Stimulated activated CD4-positive, alpha-beta T cell treated with anti-CD3 and anti-CD28 coated beads, TNF-alpha, amount 100 ng/mL, for 4 hours (primary cell): ENCODE measurements at places on chromosomes 3 and 15.

- DNase-seq, result no peak
These were observed 28.4 kb downstream of the IRAK2 start for GRCh38 chr3:10192953-10193691.

DNA sequence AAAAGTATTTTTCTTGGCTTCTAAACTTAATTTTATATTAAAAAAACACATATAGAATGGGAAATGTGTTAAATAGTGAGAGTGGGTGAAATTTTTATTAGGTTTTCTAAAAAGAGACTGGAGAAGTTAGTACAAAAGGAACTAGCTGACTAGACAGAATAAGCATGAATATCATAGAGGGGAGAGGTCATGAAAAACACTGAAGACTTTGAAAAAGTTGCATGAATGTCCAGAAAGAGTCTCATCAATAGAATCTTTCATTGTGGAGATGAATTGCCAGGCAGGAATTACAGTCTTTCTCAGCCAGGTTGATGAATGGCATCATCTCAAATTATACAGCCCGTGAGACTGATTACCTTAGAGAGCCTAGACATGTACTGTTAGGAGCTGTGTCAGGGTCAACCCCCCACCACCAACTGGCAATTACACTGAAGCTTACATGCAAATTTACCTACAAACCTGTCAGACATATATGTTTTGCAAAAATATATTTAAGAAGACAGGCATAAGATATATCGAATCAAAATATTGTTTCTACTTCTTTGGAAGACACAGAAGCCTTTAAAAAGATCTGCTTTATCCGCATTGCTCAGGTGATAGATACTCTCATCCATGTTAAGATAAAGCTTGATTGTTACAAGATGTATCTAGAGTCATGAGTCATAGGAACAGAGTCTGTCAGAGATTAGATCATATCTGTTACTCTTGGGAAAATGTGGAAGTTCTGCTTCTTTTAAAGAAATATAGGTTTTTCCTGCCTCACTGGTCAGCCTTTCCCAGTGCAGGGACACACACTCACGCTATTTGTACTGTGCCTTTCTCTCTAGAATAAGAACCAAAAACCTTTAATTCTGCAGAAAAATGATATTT is 34.8 kb upstream of the PFN2 start:
- no peak for DNase-seq

DNA sequence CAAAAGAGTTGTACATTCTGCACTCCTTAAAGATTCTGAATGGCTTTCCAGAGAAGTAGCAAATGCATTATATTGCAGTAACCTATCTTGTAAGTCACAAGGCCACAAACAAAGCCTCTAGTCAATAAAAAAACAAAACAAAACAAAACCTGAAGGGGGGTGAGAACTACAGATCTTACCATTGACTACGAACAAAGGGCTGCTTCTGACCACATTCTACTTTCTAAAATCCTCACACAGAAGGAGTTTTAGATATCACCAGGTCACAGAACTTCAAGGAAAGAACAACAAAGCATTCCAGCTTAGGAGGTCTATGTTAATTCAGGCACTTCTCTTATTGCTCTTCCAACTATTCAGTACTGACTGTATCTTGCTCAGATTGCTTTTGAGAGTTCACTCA is 343.0 kb downstream of the ZBTB20 start:
- no peak for DNase-seq

DNA sequence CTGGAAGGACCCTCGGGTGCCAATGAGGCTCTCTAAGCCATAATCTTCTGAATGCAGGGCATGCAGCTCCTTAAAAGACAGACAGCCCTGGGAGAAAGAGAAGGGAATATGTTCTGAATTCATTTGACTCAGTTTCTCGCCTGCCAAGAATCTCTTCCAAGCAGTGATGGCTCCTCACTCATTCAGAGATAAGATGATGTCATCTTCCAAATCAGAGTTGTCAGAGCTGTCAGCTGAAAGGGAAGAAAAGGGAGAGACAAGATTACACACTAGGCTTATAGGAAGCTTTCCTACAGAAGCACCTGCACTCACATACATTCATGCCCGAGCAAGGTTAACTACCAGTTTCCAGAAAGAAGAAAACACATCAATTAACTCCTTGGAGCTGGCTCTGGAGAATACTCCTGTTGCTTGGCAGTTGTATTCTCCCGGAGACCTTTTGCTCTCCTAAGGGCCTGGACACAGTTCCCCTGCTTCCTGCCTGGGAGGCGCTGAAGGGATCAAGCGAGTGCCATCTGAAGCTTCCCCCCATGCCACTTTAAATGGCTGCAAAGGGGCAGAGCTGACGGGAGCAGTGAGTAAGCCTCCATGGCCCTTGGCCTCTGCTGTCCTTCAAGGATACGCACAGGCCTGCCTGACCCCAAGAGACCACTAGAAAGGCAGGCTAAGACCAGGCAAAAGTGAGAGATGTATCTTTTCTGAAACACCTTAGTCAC is 7.7 kb downstream of the RBM15B start:
- DNase-seq, result no peak

DNA sequence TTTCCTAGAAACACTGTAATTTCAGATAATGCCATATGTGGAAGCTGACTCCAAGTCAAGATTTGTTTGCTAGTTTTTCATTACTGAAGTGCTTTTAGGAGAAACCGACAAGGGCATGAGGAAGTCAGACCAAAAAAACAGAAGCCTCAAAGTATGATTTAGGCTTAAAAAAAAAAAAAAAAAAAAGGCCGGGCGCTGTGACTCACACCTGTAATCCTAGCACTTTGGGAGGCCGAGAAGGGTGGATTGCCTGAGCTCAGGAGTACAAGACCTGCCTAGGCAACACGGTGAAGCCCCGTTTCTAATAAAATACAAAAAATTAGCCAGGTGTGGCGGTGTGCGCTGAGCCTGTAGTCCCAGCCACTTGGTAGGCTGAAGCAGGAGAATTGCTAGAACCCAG is 11.6 kb downstream of the RPL15 start:
- no peak for DNase-seq

- DNase-seq, result no peak
These were observed 22.3 kb downstream of the C2CD4B start for GRCh38 chr15:62142736-62143135.

DNA sequence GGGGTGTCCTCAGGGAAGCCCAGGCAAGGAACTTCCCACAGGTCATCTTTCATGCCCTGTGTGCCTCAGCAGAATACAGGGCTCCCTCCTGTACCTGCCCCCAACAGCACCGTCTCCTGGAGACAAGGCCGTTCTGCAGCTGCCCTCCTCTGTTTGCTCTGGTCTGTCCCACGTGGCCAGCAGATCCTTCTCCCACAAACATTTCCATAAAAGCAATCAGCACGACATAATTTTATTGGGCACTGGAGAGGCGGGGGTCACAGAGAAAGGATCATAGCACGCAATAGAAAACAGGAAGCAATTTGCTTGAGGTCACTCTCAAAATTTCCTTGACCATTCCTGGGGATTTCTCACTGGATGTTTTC is 29.4 kb downstream of the STARD5 start:
- DNase-seq, result no peak

- DNase-seq, result no peak
These were observed 3.8 kb downstream of the PKM start for GRCh38 chr15:72227192-72227586.

- no peak for DNase-seq
These were observed 30.2 kb downstream of the ZNF710 start for GRCh38 chr15:90031231-90031791.

DNA sequence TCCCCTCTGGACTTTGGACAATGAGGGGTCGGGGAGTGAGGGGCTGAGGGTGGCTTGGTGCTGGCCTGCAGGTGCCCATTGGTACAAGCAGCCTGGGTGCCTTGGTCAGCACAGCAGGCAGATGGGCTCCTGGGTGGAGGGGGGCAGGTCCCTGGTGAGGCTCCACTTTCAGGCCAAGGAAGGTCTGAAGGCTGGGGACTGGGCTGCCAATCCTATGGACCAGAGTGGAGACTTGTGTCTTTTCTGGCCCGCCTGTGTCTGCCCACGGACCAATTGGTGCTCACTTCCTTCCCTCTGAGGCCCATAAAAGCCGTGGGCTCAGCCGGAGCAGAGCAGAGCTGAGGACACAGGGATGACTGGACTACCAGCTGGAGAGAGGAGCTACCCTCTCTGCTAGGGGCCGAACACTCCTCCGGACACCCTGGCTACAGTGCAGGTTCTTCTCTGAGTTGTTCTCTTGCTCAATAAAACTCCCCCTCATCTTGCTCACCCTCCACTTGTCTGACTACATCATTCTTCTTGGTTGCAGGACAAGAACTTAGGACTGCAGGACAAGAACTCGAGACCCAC is 31.9 kb upstream of the IREB2 start:
- DNase-seq, result no peak

GRCh38 chr15:100878648-100879047 is 983 bp upstream of the ALDH1A3 start:
- no peak for DNase-seq

- no peak for DNase-seq
These were observed 57.0 kb upstream of the NR2E3 start for GRCh38 chr15:71753346-71753745.

GRCh38 chr15:40702077-40702476 is 7.1 kb downstream of the RAD51 start:
- DNase-seq, result no peak

GRCh38 chr15:54528021-54528420 is 549.8 kb downstream of the UNC13C start:
- DNase-seq, result no peak

GRCh38 chr3:160474416-160474838 is 24.8 kb upstream of the TRIM59 start:
- DNase-seq, result no peak

GRCh38 chr15:68258692-68259091 is 18.9 kb upstream of the FEM1B start:
- DNase-seq, result no peak

- no peak for DNase-seq
These were observed 31.1 kb downstream of the MME start for GRCh38 chr3:155110996-155111901.

- DNase-seq, result no peak
These were observed 202.2 kb downstream of the DOCK3 start for GRCh38 chr3:50876947-50877346.

DNA sequence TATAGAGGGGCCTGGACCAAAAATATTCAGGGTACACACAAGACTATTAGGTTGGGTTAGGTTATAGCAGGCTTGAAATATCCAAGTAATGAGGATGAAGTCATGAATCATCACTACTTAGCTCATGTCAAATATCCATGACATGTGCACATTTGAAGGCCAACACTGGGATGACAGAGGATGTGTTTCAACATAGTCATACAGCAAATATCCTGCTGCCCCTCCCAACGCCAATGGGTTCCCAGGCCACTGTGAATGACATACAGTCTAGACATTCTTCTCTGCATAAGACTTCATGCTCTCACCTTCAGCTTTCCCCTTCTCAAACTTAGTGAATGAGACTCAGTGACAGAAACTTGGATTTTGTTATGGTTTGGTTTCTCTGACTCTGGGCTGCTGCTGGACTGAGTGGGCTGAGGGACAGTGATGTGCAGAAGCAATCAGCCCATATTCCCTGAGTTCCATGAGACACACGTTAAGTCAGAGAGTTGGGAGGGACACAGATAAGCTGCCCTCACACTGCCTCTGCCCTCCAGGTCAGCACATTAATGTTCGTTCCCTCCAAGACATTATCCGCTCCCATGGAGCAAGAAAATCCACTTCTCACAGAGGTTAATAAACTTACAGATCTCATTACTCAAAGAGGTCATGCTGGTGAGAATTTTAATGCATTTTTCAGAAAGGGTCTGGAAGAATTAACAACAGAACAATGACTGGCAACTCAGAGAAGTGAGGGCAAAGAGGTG is 15.4 kb downstream of the HOMER2 start:
- no peak for DNase-seq

DNA sequence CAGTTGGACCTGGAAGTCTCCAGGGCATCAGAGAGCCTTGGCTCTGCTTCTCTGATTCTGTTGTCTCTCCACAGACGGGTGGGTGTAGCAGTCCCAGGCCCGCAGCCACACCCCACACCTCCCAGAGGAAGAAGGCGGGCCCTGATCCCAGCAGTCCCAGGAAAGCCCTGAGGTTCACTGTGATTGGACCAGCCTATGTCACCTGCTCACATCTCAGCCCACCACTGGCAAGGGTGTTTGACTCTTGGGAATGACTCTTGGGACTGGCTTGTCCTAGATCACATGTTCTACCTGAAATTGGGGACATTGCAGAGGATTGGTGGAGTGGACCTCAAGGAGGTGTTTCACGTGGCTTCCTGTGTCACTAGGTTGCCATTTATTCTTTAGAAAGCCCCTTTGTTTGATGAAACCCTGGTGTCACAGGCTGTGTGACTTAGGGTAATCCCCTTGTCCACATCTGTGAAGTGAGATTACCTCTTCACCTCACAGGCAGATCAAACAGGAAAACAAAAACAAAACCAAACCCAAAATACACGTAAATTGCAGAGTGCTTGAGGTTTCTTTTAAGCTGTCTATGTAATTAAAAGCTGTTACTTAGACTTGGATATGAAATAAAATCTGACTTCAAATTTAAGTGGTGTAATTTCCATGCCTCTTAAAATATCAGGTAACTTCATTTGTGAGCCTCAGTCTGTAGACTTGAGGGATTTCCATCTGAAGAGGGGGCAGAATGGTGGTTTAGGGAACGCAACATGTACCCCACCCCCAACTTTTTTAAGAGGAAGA is 26.7 kb downstream of the FLNB start:
- DNase-seq, result no peak

DNA sequence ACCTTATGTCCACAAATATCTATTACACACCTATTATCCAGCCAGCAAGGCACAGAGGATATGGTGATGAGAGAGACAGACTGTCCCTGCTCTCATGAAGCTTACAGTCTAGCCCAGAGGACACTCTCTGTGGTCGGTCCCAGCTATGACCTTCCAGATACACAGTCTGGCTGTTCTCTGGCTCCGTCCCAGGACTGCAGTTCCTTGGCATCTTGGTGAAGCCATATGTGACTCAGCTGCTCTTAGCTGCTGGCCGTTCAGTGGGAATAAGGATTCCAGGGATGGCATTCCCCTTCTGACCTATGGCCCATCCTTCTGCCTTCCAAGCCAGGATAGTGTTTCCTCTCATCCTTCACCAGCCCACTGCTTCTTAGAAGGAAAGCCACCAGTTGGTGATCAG is 30.8 kb downstream of the MEX3B start:
- no peak for DNase-seq

DNA sequence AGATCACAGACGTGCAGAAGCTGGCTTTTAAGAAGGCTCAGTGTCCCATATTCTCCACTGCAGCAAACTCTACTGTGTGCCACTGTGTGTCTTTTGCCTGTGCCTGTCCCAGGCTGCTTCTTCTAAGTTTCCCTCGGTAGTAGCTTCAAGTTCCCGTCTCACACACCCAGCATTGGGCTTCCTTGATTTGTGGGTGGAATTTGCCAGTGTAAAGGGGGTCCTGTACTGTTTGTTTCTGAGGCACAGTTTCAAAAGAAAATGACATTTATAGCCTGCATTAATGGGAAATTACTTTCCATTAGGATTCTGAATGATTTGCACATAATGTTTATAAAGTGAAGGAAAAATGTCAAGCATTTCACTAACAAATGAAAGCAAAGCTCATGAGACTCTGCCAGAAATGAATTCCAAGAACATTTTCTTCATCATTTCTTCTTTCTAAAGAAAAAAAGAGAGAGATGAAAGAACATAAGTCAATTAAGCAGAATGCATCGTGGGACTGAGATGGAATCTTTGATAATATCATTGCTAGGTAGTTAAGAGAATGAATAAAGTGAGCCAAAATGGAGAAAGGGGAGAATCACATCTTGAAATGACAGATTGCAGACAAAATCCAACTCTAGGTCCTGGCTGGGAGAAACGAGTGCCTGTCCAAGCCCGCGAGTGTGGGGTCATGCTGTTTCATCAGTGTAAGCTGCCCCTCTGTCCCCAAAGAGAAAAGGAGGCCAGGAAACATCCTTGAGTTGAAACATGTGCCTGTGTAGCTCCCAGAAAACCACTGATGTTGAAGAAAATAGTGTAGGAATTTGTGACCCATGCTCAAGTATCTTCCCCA is 48.6 kb upstream of the ADAMTSL3 start:
- DNase-seq, result no peak

- no peak for DNase-seq
These were observed 67.3 kb downstream of the FILIP1L start for GRCh38 chr3:100046986-100047385.
